ENCODE measurements at places on chromosomes 11 and 22. TPM values are rescaled to one million over a fixed set of nuclear protein-coding genes. Genes with fewer than 3 reads are reported as not detected.
A peak's percentile ranks its signal among the peaks of the same experiment; 100 is the strongest.

GRCh38 chr22:44525941-44526778, 28.1 kb upstream of the RTL6 start:
- no peak for DNase-seq

Gene ARFGAP3
- 38.4 TPM for total RNA-seq

GRCh38 chr11:9895006-9895405, 231.1 kb downstream of the SWAP70 start:
- no peak for DNase-seq

Gene CD3G
- total RNA-seq: 155 TPM

Gene ELFN2
- 0.08 TPM for total RNA-seq

DNA sequence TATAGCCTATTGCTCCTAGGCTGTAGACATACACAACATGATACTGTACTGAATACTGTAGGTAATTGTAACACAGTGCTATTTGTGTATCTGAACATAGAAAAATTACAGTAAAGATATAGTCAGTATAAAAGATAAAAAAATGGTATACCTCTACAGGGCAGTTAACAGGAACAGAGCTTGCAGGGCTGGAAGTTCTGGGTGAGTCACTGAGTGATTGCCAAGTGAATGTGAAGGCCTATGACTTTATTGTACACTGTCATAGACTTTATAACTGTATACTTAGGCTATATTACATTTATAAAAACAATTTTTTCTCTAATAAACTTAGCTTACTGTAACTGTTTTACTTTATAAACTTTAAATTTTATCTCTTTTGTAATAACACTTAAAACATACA, 332.4 kb upstream of the ARHGAP42 start:
- no peak for DNase-seq

Gene PHLDB1
- 2.0 TPM for total RNA-seq

DNA sequence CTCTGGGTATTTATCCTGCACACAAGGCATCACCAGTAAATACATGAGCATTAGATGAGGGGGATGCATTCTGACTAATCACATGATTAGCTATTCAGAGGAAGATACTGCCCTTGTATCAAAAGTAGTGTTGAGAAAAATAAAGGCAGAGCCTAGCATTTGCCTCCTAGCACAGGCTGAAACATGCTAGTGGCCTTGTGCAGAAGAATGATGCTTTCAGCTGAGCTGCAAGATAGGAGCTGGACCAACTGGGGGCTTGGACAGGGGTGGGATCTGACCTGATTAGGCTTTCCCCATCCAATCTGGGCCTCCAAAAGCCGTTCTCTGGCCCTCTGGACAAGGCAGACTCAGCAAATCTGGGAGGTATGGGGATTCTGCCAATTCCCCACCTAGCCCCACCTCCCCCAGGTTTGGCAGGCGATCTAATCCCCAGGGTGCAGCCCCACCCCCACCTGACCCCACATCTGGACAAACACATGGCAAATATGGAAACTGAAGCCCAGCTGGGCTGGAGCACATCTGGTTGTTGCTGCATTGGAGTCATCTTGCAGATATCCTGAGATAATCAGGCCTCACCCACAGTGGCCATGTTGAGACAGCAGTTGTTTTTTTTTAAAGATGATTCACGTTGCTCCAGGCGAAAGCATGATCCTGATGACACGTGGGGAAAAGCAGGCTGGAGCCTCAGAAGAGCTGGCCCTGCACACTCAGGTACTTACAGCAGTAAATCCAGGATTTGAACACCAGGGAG, 4.4 kb upstream of the MISFA start:
- DNase-seq: no peak

GRCh38 chr11:33445761-33446161, 188.6 kb downstream of the HIPK3 start:
- DNase-seq: no peak

DNA sequence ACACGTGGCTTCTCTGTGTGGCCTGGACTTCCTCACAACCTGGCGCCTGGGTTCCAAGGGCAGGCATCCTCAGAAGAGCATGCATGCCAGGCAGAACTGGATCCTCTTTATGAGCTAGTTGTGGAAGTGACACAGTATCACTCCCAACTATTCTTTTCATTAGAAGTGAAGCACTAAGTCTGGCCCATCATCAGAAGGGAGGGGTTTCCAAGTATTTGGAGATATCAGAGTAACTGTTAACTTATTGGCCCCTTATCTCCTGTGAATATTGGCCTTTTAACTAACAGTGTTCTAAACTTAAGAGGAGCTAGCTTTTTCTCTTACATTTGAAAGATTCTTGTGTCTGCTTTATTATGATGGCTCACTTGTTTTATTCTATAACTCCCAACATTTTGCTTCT, 35.5 kb downstream of the FDX1 start:
- no peak for DNase-seq

Gene RHOD
- not detected for total RNA-seq

- DNase-seq: no peak
These were observed 4.5 kb downstream of the C11orf97 start for GRCh38 chr11:94516725-94517124.

- DNase-seq: no peak
These were observed 967.0 kb upstream of the FAT3 start for GRCh38 chr11:91257667-91258066.

GRCh38 chr11:114359342-114359741, 41.0 kb downstream of the C11orf71 start:
- no peak for DNase-seq

DNA sequence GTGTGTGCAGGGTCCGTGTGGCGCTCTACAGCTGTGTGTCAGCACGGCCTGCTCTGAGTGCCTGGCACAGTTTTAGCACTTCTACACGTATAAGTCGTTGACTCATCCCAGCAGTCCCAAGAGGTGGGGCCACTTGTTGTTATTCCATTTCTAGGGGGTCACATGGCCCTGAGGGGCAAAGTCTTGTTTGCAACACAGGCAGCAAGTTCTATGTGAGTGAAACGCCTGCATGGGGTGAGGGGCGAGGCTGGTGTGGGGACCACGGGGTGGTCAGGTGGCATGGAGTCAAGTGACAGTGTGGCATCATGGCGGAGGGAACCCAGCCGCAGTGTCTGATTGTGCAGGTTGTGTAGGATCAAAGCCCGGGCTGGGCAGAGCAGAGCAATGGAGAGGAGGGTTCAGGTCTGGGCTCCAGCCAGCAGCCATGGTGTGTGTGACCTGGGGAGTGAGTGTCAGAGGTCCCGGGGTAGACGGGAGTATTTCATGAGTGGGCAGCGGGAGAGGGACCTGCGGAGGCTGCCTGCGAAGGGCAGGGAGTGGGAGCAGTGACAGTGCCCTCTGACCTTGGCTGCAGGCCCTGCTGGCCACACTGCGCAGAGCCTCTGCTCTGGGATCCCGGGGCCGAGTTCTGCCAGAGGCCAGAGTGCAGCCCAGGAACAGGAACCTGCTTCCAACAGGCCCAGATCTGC, 27.9 kb downstream of the SHANK3 start:
- DNase-seq: no peak

Gene MIOX
- total RNA-seq: not detected

GRCh38 chr22:49340406-49340805, 487.3 kb downstream of the BRD1 start:
- DNase-seq: no peak

Gene ST14
- 1.4 TPM for total RNA-seq

GRCh38 chr22:41401781-41402648, 20.3 kb downstream of the TEF start:
- no peak for DNase-seq

- DNase-seq: no peak
These were observed 2.9 kb upstream of the NXPE4 start for GRCh38 chr11:114598461-114598860.

- no peak for DNase-seq
These were observed 30.1 kb downstream of the ATG16L2 start for GRCh38 chr11:72844356-72844755.

DNA sequence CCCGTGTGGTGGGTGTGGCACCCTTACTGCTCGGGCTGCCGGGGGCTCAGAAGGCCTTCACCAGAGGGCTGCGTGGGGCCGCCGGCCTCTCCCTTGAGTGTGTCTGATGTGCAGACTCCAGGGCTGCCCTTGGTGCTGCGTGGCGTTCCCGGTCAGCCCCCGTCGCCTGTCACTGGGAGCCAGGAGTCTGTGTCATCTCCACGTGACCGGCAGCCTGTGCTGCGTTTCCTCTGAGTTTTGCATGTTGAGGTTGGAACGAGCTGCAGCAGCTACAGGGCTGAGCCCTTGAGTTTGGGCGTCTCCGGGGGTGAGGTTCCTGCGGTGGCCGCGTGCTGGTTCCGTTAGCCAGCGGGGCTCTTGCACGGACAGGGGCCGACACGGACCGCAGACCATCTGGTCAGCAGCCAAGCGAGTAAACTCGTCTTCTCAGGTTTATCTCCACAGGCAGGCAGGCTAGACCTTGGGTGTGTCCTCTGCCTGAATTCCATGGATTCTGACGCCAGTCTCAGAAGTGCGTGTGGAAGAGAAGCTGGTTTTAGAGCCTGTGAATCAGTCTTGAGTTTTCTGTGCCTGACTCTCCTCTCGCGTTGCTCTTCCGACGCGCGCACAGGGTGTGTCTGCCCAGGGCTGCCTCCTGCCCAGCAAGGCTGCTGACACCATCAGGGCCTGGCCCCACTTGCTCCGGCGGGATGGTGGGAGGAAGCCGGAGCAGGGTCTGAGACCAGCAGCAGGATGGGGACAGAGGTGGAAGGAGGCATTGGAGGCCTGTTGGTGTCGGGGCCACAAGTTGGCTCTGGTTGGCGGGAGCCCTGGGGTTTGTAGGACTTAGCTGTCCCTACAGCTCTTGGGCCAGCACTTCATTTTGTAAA, 10.5 kb downstream of the PTDSS2 start:
- DNase-seq: no peak

Gene TEAD1
- total RNA-seq: 0.07 TPM

- DNase-seq: no peak
These were observed 312.6 kb downstream of the AASDHPPT start for GRCh38 chr11:106390078-106390477.

DNA sequence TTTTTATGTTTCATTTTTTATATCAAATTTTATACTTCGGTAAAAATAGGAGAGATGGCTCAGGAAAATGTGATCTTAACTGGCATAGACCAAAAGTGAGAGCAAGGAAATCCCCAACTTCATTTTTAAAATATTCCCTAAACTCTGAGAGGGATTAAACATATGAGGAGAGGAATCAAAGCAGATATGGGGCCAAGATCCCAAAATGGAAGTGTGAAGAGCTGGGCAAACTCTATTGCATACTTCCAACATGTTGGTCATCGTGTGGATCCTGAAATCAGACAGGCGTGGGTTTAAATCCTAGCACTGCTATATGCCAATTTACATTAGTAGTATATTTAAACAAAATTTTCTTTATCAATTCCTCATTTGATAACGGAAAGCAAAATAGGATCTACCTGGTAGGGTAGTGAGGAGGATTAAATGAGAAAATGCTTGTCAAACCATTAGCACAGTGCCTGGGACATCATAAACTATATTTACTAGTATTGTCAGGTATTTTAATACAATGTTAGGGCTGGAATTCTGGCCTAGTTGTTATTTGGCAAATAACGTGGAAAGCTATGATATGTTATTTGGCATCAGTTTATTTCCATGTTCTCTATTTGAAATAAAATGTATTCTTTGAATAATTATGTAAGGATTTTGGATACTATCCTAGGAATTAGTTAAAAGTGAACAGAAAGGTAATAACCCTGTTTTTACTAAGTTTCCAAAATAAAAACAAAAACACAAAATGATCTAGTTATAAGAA, 392.8 kb upstream of the CCDC90B start:
- DNase-seq: no peak

Gene SEPTIN5
- 0.66 TPM for total RNA-seq

GRCh38 chr22:22463855-22464540, 44.5 kb downstream of the ZNF280B start:
- DNase-seq: peak; percentile 10

DNA sequence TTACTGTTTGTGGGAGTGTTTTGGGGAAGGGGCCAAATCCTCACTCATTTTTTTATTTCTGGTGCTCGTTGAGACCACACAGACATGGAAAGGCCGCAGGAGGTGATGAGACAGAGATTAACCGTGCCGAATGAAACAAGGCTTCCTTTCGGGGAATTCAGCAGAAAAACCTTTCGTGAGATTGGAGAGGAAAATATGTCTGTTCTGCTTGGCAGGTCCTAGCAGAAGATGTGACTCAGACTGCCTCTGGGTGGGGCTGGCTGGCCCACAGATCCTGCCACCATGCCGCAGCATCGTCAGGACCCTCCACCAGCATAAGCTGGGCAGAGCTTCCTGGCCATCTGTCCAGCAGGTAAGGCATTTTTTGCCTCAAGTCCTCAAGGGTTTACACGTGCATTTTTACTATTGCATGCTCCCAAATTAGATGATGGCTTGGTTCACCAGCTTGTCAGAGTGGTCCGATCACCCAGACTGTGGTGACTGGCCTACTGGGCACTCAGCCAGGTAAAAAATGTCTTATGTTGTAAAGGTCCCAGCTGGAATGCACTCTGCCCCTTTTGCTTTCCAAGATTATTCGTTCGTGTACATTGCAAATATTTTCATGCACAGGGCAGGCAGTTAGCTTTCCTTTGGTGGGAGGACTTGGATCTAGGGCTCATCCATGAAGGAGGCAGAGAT, 1.5 kb downstream of the DDB2 start:
- no peak for DNase-seq

Gene CALCA
- not detected for total RNA-seq

- DNase-seq: no peak
These were observed 4.6 kb upstream of the CABP7 start for GRCh38 chr22:29715240-29715639.

Gene DYNC2H1
- total RNA-seq: 4.2 TPM

- DNase-seq: peak; percentile 25
These were observed 89.2 kb upstream of the CRTAM start for GRCh38 chr11:122749005-122749687.

- no peak for DNase-seq
These were observed 65.2 kb upstream of the LARGE1 start for GRCh38 chr22:33985506-33985905.

GRCh38 chr11:27416568-27417176, 53.7 kb upstream of the CCDC34 start:
- DNase-seq: no peak

DNA sequence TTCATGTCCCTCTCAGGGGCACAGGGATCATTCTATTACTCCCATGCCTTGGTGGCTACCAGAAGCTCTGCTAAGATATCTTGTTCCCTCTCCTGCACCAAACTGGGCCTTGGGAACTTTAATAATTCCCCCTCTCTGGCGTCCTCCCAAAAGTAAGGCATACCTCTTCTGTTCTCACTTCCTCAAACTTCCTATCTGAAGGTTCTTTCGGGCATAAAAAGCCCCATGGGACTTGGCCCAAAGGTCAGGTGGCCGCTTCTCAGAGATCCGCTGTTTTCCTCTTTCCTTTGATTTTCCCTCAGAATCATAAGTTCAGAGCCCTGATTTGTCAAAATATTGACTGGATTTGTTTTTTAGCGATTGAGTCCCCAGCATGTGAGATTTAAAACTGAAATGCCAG, 13.0 kb downstream of the POLD3 start:
- DNase-seq: no peak

Gene VPS51
- total RNA-seq: 196 TPM

DNA sequence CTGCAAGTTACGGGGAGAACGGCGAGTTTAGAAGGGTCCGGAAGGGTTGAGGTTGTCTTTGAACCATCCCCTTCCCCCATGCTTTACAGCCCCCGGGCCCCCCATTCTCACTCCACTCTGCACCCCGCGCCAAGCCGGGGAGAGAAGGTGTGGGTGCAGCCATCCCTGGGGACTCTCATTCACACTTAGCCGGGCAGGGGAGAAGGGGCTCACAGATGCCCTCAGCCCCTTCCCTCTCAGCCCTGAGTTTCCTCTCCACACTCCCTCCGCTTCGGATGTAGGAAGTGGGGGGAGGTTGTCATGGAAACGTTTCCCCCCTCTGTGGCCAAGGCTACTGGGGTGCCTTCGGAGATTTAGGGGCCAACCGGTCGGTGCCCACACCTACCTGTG, 334 bp downstream of the CADM1 start:
- no peak for DNase-seq

Gene OR5T3
- not detected for total RNA-seq

GRCh38 chr22:45819305-45819704, 147.7 kb downstream of the ATXN10 start:
- DNase-seq: no peak
